ENCODE measurements at places on chromosomes 3 and 15.

DNA sequence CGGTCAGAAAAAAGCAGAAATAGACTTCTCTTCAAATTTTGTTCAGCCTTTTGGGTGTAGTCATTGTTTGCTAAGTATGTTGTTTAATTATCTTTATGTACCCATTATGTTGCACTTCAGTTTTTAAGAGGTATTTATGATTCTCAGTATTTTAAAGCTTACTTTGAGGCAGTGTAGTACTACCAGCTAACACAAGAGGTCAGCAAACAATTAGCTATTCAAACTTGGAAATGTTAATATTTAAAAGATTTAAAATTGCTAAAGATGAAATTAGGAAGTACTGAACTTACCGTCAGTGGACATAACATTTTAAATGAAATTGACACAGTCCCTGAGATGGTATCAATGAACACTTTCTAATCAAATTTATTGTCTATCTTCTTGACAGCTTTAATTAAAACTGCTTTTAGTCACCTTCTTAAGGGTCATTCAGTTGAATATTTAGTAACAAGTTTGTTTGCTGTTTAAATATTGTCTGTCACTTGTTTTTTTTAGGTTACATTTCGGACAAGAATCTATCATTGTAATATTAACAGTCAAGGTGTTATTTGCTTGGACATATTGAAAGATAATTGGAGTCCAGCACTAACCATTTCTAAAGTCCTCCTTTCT lies 28.1 kb downstream of the NKIRAS1 start:
- DNase-seq, result no peak

GRCh38 chr3:12891985-12892839 lies 50.8 kb upstream of the RPL32 start:
- no peak for DNase-seq

DNA sequence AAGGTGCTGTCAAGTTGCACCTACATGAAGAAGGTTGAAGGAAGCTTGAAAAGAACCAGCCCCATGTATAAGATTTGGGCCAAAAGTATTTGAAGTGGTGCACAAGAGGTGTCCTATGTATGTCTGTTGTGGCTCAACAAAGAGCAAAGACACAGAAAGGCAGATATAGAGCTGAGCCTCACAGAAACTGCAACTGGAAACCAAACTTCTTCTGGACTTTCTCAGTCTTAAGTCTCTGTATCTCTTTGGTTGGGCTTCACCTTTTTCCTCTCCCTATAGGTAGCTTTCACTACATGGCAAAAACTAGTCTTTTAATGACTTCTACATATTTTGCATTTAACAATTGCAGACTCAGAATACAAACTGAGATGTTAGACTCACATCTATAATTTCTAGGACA lies 8.8 kb upstream of the CMC1 start:
- DNase-seq, result no peak

DNA sequence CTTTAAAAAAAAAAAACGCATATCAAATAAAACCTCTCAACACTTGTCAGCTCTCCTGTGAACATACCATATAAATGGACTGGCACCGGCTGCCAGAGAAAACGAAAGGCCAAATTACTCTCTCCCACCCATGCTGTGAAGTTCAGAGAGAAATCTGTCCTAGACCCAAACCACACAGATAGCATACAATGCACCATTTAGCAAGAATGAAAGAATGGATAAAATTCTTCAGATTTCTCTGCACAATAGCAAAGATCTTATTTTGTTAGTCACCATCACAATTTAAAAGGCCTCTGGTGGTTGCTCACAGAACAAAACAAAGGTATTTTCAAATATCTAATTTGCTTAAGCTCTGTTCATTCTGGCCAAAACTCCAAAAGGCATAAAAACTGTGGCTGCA lies 93.9 kb upstream of the BHLHE40 start:
- no peak for DNase-seq

DNA sequence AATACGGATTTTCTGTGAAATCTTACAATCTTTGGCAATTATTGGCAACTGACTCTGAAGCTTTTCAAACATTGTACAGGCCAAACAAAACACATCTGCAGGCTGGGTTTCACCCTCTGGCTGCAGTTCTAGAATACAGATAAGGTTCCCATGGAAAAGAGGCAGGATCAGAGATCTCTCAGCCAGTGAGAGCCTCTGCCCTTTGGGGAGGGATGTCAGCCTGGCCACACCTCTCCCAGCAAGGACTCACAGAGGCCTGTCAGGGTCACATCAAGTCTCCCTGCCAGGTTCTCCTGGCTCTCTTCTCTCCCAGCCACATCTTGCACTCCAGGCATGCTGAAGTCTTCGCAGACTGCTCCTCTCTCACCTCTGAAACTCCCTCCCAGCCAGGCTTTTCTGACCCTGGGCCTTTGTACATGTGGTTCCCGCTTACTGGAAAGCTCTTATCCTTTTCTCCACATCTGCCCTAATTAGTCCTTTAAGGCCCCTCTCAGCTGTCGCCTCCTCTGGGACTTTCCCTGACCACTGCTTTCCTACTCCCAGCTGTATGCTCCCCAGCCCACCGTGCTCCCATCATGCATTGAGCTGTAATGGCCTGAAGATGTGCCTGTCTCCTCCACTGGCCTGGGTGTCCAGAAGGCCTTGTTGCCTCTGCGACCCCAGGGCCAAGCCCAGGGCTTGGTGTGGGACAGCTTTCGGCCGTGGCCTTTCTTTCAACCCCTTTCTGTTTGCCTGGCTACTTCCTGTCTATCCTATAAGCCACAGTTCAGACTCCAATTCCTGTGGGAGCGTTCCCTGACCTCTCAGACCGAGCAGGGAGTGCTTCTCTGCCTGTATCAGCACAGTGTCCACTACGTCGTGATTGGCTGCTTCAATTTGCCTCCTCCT lies 4.3 kb downstream of the RBP1 start:
- no peak for DNase-seq

GRCh38 chr15:85289677-85290365 lies 90.6 kb upstream of the AKAP13 start:
- no peak for DNase-seq

DNA sequence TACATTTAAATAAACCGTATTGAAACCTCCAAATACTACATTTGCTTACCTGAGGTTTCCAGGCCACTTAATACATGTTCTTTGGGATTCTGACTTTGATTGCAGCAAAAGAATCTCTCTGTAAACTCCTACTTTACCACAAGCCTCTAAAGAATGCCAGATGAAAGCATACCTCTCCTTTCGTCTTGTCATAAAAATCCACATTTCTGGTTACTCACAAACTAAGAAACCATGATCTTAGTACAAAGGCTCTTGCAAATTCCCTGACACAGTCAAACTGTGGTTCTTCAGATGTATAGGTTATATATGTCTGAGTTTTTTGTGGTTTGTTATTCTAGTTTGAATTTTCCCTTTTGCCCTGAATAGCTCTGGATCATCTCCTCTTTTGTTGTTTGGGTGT lies 188.4 kb downstream of the RAP2B start:
- no peak for DNase-seq

- no peak for DNase-seq
Measured at GRCh38 chr3:53668872-53669271, 174.5 kb downstream of the CACNA1D start.

- no peak for DNase-seq
Measured at GRCh38 chr3:116440196-116440595, 5.1 kb downstream of the LSAMP start.

GRCh38 chr15:67091071-67091979 lies 25.9 kb downstream of the SMAD3 start:
- no peak for DNase-seq

DNA sequence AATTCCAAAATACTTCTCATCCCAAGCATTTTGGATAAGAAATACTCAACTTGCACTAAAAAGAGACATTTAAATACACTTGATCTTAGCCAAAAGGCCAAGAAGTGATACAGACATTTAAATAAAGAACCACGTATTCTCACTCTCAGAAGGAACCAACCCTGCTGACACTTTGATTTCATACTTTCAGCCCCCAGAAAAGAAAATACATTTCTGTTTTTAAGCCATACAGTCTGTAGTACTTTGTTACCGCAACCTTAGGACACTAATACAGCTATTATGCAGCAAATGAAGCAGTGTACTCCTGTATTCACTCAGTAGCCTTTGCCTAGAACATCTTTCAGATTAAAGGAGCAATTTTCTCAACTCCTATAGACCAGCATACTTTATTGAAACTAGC lies 86.7 kb downstream of the TBC1D5 start:
- DNase-seq, result no peak

DNA sequence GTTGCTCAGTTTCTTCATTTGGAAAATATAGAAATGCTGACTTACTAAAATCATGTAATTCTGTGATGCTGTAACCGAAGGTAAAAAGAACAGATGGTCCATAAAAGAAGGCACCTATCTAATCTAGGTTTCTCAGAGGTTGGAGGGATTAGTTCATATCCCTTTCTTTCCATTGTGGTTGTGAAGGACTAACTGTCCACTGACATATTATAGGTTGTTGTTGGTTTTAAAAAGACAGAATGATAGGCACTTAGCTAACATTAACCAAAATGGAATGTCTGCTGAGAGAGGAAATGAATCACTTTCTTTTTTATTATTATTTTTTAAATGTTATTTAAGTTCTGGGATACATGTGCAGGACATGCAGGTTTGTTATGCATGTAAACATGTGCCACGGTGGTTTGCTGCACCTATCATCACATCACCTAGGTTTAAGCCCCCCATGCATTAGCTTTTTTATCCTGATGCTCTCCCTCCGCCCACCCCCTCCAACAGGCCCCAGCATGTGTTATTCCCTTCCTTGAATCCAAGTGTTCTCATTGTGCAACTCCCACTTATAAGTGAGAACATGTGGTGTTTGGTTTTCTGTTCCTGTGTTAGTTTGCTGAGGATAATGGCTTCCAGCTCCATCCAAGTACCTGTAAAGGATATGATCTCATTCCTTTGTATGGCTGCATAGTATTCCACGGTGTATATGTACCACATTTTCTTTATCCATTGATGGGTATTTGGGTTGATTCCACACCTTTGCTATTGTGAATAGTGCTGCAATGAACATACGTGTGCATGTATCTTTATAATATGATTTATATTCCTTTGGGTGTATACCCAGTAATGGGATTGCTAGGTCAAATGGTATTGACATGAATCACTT lies 45.8 kb downstream of the ALDH1A2 start:
- no peak for DNase-seq
